Right cardiac atrium (tissue), 5 donors: ENCODE measurements at places on chromosomes 3 and 15.
A peak's percentile ranks its signal among the peaks of the same experiment; 100 is the strongest.

GRCh38 chr15:38624244-38625205, 59.9 kb upstream of the RASGRP1 start:
- DNase-seq = peak; percentile 56

DNA sequence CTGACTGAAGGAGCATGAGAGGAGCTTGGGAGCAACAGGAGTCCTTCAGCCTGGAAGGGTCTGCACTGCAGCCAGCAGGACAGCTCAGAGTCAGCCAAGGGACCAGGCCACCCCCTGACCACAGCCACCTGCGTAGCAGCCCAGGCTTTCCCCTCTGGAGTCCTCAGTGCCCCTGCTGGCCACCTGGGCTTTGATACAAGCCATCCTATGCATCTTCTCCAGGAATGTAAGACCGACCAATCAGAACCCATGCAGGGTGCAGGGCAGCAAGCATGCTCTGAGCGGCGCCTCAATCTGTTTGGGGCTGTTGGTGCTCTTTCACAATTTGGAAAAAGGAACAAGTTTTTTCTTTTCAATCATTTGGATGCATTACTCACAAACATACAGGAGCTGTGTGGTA, 52.0 kb downstream of the DZIP1L start:
- no peak for DNase-seq

- no peak for DNase-seq
These were observed 46.9 kb upstream of the DIPK2A start for GRCh38 chr3:143924522-143925285.

DNA sequence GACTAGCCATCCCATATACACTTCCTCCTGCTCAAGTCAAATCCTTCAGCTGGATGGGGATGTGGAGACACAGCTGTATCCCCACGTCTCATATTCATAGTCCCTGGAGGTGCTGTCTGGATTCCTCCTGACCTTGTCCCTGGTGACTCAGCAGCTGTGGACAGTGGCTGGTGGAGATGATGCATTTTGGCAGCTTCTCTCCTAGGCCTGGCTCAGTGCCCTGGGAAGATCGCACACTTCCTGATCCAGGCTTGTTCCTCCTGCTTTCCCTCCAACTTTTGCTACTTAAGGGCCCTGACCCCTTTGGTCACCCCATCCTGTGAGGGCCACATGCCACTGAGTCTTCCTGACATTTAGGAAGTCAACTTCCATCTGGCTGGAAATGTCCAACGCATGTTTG, 44.4 kb downstream of the ADAMTSL3 start:
- peak; percentile 69 for DNase-seq

DNA sequence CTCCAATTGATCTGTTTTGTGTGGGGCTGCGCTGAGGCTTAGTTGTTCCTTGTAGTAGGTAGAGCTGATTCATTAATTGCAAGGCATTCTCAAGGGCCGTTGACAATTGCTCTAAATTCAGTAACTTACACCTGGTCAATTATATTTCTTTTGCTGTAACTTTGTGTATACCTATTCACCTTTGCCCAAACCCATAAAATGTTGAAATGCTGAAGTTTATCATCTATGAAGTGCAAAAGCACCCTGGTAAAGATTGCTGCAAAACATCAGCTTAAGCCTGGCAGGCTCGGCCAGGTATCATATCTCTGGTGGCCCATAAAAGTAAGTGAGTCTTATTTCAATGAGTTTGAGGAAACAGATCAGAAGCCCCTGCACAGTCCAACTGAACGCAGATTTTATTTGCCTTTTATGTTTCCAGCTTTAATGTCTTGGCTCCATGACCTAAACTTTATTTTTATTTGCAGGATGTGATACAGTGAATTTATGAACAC, 203.6 kb upstream of the SLCO3A1 start:
- no peak for DNase-seq
